Melanocyte of skin (primary cell): ENCODE measurements at places on chromosomes 11 and 22. TPM values are rescaled to one million over a fixed set of nuclear protein-coding genes. Genes with fewer than 3 reads are reported as not detected.

The KIF18A gene
- total RNA-seq, result 10.5 and 15.1 TPM in 2 replicates

The ZNF280A gene
- 2.1 and 3.3 TPM in 2 replicates for total RNA-seq

The CCDC188 gene
- 0.33 and 0.93 TPM in 2 replicates for total RNA-seq

The CARD16 gene
- total RNA-seq, result 8.6 and 25.1 TPM in 2 replicates

The PRDM11 gene
- 2.3 and 3.2 TPM in 2 replicates for total RNA-seq

The UBE2L3 gene
- 69.6 and 73.9 TPM in 2 replicates for total RNA-seq

The CCDC73 gene
- not detected in 2 replicates for total RNA-seq

The KRTAP5-7 gene
- under 0.01 TPM in 1 of 2 replicates, not detected in the other for total RNA-seq

The SCGB1C1 gene
- not detected in 2 replicates for total RNA-seq

The ABTB2 gene
- 6.2 and 8.3 TPM in 2 replicates for total RNA-seq

The MS4A6A gene
- not detected in 2 replicates for total RNA-seq

The OR10D3 gene
- total RNA-seq, result not detected in 2 replicates

The SLC5A1 gene
- total RNA-seq, result 0.15 TPM in 1 of 2 replicates, not detected in the other

The MFRP gene
- total RNA-seq, result not detected in 2 replicates

The APOBEC3B gene
- total RNA-seq, result 4.0 and 10.2 TPM in 2 replicates

The GALR3 gene
- not detected in 2 replicates for total RNA-seq

The GLYATL1 gene
- total RNA-seq, result 0.15 and 0.33 TPM in 2 replicates

The DGCR6 gene
- total RNA-seq, result 1.2 and 1.7 TPM in 2 replicates

The OR5B2 gene
- not detected in 2 replicates for total RNA-seq

The TP53I11 gene
- total RNA-seq, result 6.8 and 7.7 TPM in 2 replicates

The SCUBE1 gene
- not detected in 2 replicates for total RNA-seq

The MRPL16 gene
- total RNA-seq, result 49.9 and 67.6 TPM in 2 replicates

The TH gene
- not detected in 2 replicates for total RNA-seq

The RFPL2 gene
- total RNA-seq, result 11.3 and 12.3 TPM in 2 replicates

The SCGB1A1 gene
- not detected in 2 replicates for total RNA-seq

The OLFML1 gene
- total RNA-seq, result under 0.01 TPM in 1 of 2 replicates, not detected in the other

The DBX1 gene
- total RNA-seq, result not detected in 2 replicates

The ALDH3B1 gene
- total RNA-seq, result 6.7 and 8.5 TPM in 2 replicates

The DERL3 gene
- 0.67 and 1.2 TPM in 2 replicates for total RNA-seq

The SYT7 gene
- under 0.01 and 0.73 TPM in 2 replicates for total RNA-seq

The ADAMTS15 gene
- total RNA-seq, result not detected in 2 replicates

The JAML gene
- under 0.01 and 0.36 TPM in 2 replicates for total RNA-seq

The NPAS4 gene
- not detected in 2 replicates for total RNA-seq

The RTN4RL2 gene
- under 0.01 and 0.36 TPM in 2 replicates for total RNA-seq

The RAG2 gene
- total RNA-seq, result not detected in 2 replicates

The RSF1 gene
- 22.3 and 50.1 TPM in 2 replicates for total RNA-seq

The OR5M3 gene
- not detected in 2 replicates for total RNA-seq

The MGAT3 gene
- total RNA-seq, result not detected in 2 replicates

The TRIM22 gene
- total RNA-seq, result 67.2 and 188 TPM in 2 replicates

The P2RY6 gene
- not detected in 2 replicates for total RNA-seq

The MS4A6E gene
- not detected in 2 replicates for total RNA-seq

The CRYBA4 gene
- not detected in 2 replicates for total RNA-seq

The RIC3 gene
- total RNA-seq, result under 0.01 TPM in 1 of 2 replicates, not detected in the other

The OTOG gene
- not detected in 2 replicates for total RNA-seq

The GP1BB gene
- under 0.01 TPM in 1 of 2 replicates, not detected in the other for total RNA-seq

The KRTAP5-10 gene
- not detected in 2 replicates for total RNA-seq

The DMC1 gene
- total RNA-seq, result 0.69 and 1.8 TPM in 2 replicates

The SLC25A18 gene
- under 0.01 and 1.1 TPM in 2 replicates for total RNA-seq

The LYVE1 gene
- not detected in 2 replicates for total RNA-seq

The CHRM4 gene
- total RNA-seq, result 0.33 and 0.46 TPM in 2 replicates

The MB gene
- total RNA-seq, result not detected in 2 replicates

The SSH3 gene
- total RNA-seq, result 10.3 and 11.7 TPM in 2 replicates

The AIP gene
- total RNA-seq, result 59.5 and 81.6 TPM in 2 replicates
